ENCODE measurements at places on chromosomes 12 and 14.
A peak's percentile ranks its signal among the peaks of the same experiment; 100 is the strongest.

DNA sequence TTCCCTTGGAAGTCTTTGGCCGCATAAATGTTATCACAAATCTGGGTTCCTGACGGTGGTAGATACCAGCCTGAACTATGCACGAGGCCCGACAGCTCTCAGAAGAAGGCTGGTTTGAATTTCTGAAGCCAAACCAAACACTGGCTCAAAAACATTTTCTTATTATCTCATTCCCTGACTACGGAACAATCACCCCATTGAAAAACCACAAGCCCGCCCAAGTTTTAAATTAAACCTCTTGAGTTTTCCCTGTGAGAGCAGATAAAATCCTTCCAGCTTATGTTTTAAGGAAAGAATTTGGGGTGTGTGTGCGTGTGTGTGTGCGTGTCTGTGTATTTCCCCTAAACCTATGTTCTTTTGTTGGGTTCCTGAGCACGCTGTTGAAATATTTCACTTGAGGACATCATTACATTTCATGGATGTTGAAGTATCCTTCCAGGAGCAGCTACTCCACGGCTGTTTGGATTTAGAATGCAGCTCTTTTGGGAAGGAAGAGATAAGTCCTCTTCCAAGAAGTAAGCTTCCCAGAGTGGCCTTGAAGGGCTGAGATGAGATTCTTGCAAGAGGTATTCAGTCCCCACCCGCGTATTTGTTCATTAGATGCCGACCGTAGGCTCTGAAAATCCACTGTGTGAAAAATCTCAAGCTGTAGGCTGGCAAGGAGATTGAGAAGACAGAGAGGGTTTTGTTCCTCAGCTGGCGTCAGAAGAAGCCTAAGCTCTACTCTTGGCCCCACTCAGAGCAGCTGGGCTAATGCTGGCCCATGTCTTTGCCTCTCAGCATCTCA is 131.0 kb upstream of the NCOR2 start:
- DNase-seq = peak; percentile 56

DNA sequence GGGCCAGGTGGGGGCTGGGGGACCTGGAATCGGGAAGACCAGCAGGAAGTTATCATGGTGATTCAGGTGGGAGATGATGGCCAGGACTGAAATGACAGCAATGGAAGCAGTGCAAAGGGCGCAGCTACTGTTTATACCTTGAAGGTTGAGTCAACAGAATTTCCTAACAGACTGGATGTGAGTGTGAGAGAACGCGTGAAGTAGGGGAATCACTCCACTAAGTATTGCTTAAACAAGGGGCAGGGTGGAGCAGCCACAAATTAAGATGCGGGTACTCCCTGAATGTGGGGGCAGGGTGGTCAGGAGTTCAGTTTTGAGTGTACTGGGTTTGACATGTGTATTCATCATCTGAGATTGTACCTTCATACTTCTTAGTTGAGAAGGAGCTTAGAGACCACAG is 45.1 kb downstream of the MYF5 start:
- no peak for DNase-seq

GRCh38 chr12:104319028-104319427 is 15.5 kb downstream of the EID3 start:
- DNase-seq = no peak

GRCh38 chr12:94141892-94142291 is 6.5 kb upstream of the PLXNC1 start:
- DNase-seq = no peak

GRCh38 chr12:4112734-4113325 is 160.7 kb upstream of the CCND2 start:
- DNase-seq = no peak

DNA sequence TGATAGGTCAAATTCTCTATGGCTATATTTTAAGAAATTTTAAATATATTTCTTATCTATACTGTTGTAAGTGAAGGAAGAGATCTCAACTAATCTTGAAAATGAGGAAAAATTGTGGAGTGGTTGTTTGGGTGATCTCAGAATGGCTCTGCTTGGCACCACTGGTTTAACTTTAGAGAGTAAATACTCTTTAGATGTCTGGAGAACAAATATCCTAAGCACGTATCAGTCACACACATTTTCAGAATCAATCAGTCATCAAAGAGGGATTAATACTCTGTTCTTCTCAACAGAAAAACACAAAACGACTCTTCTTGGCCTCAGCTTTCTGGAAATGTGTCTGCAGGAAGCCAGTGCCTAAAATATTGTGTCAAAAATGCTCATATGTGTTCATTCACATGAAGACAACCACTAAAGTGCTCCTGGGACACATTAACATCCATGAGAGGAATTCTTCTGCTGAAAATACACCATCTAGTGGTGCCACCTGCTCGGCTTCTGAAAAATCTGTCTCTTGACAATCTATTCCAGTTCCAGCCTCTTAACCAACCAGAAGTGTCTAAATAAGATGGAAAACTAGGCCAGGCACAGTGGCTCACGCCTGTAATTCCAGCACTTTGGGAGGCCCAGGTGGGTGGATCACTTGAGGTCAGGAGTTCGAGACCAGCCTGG is 81.1 kb upstream of the CCDC198 start:
- DNase-seq = no peak

DNA sequence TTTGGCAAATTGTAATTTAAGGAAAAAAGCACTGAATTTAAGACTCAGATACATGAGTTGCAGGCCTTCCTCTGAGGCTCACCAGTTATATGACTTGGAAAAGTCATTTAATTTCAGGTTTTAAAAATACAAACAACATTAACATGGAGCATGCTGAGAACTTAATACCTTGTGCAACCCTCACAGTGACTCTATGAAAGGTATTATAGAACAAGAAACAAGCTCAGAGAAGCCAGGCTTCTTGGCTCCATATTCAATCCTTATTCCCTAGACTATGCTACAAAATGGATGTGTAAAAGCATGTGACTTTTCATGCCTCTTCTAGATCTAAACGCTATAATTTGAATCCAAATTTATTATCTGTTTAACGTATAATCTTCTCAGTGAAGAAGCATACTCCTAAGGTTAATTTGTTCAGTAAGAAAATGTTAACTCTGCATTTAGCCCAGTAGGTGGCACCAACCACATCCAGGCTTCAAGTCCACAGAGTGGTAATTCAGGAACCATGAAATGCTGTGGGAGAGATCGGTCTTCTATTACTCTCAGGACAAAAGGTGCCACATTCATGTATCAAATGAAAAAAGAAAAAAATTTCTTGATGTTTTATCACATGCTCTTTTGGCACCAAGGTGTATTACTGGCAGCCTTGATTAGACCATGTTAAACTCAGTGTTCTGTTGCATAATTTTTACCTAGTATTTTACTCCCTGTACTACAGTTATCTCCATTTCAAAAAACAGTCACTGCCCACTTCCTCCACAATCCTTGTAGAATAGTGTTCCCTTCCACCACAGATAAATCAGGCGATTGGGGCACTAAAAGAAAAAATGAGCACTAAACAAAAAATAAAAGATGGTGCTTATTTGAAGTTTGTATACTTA is 9.3 kb downstream of the CCDC196 start:
- DNase-seq = peak; percentile 83

DNA sequence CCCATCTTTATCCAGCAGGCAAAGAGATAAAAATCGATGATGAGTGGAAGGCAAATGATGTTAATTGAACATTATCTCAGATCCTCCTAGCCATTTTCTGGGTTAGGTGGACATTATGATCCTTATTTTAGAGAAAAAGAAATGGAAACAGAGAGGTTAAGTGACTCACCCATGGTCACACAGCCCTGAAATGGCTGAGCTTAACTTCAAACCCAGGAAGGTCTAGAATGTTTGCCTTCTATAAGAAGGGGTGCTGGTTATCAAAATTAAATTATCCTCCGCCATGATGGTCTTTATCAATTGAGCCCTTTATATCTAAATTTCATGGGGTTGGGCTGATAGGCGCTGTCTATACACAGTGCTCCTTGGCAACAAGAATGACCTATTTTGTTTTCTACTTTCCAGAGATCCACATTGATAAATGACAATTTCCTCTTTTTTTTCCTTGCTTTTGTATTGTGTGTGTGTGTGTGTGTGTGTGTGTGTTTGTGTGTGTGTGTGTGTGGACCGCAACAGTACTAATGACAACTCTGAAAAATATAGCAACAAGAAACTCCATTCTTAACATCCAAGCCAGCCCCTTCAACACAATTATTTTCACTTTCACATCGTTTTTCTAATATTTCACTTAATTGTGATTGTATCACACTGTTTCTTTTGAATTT is 571.9 kb downstream of the VRK1 start:
- DNase-seq = no peak

DNA sequence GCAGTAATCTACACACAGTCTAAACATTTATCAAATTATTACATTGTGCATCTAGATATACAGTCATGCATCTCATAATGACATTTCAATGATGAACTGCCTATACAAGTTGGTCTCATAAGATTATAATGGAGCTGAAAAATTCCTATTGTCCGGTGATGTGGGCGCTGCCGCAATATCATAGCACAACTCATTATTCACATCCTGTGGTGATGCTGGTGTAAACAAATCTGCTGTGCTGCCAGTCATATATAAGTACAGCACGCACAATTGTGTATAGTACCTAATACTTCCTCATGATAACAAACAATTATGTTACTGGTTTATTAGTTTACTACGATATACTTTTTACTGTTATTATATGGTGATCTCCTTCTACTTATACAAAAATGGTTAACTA is 768.8 kb upstream of the NOVA1 start:
- no peak for DNase-seq

DNA sequence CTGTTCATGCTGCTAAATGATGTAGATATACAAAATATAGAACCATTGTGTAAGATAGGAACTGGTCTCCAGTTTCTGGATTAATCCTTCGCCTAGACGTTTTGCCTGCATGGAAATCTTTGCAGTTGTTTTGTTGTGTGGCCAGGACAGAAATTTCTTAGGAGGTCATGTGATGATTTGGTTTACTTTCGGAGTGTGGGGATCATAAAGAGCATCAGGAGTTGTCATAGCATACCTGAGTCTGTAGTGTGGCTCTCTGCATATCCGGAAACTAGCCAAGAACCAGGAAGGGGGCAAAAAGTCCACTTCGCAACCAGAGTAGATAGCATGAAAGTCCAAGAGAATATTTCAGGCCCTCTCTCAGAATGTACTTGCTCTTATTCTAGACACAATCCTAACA is 3.1 kb downstream of the SAMD4A start:
- no peak for DNase-seq

DNA sequence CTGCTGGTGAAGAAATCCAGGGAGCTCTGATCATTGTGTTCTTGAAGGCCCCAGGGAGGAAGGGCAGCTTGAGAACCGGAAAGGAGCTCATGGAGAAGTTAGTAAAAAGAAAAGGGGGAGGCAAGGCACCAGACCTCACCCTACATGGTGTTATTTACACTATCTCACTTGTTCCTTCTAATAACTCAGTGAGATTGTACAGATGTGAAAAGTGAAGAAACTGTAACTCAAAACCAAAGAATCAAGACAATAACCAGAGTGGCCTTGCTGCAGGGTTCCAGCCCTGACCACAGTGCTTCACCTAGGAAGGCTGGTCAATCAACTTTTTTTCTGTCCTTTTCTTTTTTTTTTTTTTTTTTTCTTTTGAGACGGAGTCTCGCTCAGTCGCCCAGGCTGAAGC is 353.6 kb downstream of the TMTC2 start:
- no peak for DNase-seq

DNA sequence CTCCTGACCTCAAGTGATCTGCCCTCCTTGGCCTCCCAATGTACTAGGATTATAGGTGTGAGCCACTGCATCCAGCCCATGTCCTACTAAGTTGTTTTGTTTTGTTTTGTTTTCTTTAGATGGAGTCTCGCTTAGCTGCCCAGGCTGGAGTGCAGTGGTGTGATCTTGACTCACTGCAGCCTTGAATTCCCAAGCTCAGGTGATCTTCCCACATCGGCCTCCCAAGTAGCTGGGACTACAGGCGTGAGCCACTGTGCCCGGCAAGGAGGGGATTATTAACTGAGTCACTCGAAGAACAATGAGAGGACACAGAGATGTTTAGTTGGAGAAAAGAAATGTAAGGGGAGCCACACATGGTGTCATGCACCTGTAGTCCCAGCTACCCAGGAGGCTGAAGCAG is 18.0 kb upstream of the ERBB3 start:
- DNase-seq = no peak

DNA sequence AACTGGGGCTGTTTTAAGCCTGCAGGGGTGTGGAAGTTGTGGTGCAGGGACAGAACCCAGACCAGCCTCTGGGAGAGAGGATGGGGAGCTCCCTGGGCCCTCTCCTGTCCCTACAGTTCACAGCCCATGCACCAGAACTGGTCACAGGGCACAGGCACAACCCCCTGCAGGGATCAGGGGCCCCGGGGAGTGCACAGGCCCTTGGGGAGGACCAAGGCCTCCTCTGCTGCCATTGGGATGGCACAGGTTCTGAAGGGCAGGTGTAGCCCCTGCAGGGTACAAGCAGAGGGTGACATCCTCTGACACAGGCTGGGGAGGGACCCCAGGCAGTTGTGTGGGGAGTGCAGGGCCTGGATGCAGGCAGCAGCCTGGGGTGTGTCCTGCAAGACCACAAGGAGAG is 66.4 kb upstream of the SFSWAP start:
- DNase-seq = no peak

GRCh38 chr14:55339770-55340169 is 68.5 kb downstream of the FBXO34 start:
- no peak for DNase-seq

DNA sequence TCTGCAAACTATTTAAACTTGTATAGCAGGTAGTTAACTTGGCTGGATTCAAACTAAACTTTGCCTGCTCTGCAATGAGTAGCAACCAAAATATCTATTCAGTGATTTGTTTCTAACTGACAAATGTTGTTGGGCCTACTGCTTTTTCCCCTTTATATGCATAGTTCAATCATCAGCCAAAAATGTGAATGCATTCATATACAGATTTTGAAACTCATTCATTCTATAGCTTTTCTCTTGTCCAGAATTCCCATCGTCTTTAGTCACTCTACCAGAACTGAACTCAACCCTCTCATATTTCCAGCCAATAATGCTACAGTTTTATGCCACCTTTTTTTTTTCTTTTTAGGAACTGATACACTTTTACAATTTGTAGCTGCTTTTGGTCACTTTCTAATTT is 599.8 kb downstream of the RPL10L start:
- DNase-seq = no peak

- DNase-seq = no peak
Observed at GRCh38 chr12:75959060-75959459, 72.5 kb downstream of the PHLDA1 start.

DNA sequence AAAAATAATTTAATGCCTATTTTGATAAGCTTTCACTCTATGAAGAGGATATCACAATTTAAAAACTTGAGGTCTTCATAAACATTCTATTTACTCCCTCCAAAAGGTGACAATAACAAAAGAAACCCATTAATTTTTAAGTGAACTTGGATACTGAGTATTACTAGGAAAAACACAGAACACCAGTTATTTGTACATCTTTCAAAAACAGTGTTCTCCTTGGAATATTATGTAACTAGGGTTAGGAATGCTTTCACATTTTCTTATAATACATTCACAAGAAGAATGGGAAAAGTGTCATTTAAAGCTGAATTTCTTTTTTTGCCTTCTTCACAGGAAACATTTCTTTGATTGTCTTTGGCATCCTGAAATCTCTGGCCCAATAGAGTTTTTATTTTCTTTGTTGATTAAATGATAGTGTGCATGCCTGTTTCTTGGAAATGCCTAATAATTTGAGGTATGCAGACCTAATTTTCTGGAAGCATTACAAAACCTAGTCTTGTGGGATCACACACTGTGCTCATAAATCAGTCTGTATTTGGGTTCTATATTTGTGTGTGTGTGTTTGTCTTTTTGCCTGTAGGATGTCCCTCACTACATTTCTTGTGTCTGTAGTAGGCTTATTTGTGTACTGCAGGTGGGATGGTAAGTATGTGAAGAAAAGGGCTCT is 76.5 kb downstream of the WNK1 start:
- DNase-seq = no peak

GRCh38 chr12:95802482-95803270 is 12.1 kb upstream of the NTN4 start:
- peak; percentile 76 for DNase-seq

GRCh38 chr12:46933947-46934346 is 108.2 kb upstream of the SLC38A4 start:
- peak; percentile 87 for DNase-seq

Data from adipocyte (in vitro differentiated cells).